NB4 (cell line): ENCODE measurements at places on chromosomes 12 and 14.

GRCh38 chr14:72878746-72879145, 15.2 kb downstream of the DPF3 start:
- DNase-seq, result no peak

DNA sequence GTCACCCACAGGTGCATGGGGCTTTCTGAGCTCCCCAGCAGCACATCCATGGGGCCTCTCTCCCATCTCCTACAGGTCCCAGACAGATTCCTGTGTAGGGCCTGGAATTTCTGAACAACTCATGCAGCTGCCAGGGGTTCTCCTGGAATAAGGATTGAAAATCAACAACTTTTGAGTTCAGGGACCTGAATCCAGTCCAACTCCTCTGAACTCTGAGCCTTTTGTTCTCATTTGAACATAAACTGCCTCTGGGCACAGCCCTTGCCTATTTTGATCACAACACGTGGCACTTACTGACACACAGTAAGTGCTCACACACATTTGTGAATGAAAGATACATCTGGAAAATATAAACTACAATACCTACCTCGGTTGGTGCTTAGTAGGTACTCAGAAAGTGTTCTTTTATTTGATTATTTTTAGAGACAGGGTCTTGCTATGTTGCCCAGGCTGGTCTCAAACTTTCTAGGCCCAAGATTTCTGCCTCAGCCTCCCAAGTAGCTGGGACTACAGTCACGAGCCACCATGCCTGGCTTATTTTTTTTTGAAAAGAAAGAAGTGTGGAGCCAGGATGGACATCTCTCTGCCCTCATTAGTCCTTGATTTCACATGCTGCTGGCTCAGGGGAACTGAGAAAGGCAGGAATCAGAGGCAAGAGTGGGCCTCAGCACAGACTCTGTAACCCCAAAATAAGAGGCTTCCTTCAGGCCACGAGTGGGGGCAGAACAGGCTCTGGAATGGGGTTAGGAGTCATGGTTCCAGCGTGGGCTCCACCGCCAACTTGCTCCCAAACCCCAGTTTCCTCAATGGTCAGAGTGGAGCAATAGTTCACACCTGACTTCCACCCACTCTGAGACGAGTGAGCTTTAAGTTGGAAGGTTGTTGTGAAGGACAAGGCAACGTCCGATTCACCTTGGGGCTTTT, 27.0 kb downstream of the SYNE3 start:
- no peak for DNase-seq

- no peak for DNase-seq
These were observed 22.5 kb upstream of the C14orf132 start for GRCh38 chr14:96016501-96017160.

DNA sequence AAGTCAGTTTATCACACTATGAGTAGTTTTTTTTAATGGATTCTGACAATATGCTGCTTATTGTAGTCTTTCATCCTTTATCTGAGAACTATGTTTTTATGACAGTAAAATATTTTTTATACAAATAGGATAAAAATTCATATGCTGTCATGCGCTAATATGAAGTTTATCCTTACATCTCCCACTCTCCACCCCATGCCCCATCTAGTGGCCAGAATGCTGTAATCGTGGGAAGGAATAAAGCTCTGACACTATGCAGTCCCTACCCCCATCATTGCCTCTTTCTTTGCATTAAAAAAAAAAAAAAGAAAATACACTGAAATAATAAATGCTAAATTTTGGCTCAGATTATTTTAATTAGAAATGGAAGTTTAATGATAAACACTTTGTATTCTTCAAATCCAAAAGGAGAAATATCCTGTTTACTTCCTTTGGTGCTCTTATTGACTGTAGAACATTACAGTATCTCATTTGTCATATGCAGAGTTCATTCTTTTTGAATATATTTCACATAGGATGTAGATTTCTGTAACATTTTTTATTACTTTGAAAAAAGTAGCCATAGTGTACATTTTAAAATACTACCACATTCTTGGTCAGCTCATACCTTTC, 145.9 kb upstream of the SLCO1C1 start:
- DNase-seq, result peak; percentile 61
